Activated CD4-positive, alpha-beta T cell treated with anti-CD3 and anti-CD28 coated beads, Interleukin-2, amount 50 U/mL, for 4 hours (primary cell): ENCODE measurements at places on chromosomes 7 and 10.

GRCh38 chr7:111137296-111138192, 46.6 kb downstream of the LRRN3 start:
- peak; percentile 1 for DNase-seq

GRCh38 chr7:35313575-35313974, 59.7 kb upstream of the TBX20 start:
- DNase-seq, result no peak

DNA sequence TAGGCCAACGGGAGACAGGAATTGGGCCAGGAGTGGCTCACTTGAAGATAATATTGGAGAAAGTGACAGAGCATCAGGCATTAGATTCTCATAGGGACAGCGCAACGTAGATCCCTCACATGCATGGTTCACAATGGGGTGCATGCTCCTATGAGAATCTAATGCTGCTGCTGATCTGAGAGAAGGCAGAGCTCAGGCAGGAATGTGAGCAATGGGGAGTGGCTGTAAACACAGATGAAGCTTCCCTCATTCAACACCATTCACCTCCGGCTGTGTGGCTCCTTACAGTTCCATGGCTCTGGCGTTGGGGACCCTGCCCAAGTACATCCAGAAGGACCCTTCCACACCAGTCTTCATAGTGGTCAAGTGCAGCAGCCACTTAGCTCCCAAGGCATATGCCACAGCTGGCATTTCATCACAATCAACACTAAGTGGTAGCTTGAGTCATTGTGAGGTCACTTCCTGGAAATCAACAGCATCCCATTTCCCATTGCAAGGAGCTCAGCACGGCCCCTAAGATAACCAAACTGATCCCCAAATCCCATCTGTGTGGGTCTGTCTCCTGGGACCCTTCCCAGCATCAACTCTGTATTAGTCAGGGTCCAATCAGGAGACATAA, 174.5 kb downstream of the TPST1 start:
- DNase-seq, result no peak

GRCh38 chr7:26924149-26924767, 59.9 kb upstream of the SKAP2 start:
- no peak for DNase-seq
